ENCODE measurements at places on chromosomes 3 and 15.

GRCh38 chr3:122956693-122957455 is 70.7 kb downstream of the SEMA5B start:
- no peak for DNase-seq

DNA sequence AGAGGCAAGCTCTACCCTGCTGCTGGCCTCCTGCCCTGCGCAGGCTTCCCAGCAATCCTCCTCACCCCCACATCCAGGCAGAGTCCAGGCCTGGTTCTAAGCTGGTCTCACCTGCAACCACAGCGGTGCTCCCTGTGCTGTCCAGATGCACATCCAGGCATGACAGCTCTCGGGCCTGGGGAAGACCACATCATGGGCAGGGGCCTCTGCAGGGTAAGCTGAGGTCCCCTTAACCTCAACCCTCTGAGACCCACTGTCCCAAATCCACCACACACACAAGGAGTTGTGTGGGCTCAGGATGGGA is 10.8 kb downstream of the PLA2G4D start:
- no peak for DNase-seq

DNA sequence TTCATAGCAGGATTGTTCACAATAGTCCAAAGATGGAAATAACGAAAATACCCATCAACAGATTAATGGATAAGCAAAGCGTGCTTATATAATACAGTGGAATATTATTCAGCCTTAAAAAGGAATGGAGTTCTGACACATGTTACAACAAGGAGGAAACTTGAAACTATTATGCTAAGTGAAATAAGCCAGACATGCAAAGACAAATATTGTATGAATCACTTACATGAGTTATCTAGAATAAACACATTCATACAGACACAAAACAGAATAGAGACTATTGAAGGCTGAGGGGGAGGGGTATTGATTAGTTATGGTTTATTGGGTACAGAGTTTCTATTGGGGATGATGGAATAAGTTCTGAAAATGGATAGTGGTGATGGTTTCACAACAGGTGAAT is 438.6 kb downstream of the CADM2 start:
- no peak for DNase-seq

DNA sequence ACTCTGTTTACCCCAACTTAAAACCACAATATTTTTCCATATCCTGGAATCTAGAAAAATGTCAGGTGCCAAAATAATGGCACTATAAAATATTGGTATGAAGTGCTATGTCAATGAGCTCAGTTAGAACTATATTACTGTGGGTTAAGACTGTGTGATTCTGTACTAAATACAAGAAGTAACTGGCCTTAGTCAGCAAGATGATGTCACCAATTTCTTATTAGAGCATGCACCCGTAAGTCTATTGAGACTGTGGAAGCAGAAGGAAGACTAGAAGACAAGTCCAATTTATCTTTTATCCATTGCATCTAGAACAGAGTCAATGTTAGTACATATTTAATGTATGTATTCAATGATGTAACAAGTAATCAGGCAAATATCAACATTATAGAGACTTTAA is 25.0 kb downstream of the LRRC58 start:
- peak; percentile 11 for DNase-seq

DNA sequence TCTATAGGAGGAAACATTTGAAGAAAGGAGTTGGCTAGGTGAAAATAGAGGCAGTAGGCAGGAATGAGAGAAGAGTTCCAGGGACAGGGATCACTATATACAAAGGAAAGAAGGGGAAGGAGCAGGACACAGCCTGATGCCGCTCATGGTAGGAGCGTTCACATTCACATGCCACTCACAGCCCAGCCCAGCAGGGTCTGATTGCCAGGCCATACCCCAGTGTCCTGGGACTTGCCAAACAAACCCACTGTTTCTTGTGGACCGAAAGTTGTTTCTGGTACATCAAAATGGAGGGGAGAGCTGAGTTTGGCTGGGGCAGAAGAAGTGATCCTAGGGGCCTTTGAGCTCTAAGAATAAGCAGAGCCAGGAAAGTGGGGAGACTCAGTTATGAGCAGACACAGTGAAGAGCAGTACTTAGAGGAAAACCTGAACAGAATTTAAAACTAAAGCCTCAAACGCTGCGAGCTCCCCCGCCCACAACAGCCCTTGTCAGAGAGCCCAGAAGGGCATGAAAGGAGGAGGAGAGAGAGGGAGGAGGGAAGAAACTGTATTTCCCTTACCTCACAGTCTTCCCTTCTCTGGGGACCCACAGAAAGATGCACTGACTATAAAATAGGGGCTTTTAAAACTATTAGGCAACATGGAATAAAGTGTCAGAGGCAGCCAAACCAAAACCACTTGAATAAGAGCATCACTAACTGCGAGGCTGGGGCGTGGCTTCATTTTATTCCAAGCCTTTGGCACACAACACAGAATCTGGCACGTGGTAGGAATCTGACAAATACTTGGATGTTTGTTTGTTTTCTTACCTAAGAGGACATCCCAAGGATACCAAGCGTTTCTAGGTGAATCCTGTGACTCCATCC is 129.0 kb downstream of the RPL22L1 start:
- no peak for DNase-seq

DNA sequence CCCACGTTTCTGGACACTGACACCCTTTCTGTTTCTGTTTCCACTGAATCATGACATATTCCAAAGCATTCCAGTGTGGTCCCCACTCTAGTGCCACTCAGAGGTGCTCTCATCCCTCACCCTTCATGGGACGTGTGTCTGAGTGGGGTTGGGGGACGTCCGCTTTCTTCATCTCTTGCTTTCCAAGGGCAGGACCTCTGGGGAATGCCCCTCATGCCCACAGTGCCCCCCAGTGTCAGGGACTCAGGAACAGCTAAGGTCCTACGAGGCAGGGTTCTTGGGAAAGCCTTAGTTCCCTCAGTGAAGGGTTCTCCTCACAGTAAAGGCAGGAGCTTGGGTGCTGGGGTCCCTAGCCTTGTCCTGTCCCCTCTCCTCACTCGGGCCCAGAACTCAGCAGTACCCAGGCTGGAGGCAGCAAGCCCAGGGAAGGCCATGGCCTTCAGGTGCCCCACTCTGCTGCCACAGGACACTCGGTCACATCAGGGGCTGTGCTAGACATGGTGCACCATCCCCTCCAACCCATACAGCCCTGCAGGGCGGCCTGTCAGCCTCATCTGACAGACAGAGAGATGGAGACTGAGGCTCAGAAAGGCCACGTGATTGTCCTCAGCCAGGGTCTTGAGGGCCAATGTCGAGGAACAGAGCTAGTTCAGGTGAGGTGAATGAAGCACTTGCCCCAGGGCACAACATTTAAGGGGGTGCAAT is 261.0 kb downstream of the TLE3 start:
- DNase-seq: no peak

DNA sequence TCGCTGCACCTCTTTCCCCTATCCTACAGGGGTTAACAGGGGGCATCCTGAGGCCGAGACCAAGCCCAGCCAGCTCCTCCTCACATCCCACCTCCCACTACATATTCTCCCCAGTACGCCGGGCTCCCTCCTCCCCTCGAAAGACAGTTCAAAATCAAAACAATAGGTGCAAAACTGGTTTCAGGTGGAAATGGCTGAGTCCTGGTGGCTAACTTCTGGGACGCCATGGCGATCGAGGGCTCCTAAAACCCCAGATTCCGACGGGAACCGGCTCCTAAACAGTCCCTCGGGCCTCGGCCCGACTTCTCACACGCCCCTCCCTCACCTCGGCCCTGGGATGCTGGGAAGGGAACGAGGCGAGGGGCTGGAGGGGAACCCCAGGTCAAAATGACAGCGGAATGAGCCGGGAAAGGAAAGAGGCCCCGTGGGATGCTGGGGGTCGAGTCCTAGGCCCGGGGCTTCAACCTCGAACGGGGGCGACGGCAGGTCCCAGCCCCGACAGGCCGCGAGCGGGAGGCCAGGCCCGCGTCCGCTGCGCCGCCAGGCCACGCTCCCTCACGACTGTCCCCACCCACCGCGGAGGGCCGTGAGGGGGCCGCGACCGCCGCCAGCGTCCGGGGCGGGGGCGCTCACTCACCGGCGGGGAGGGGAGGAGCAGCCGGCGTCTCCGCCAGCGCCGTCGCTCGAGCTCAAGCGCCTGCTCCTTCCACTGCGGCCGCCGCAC is 492 bp downstream of the TMCC1 start:
- DNase-seq: no peak

DNA sequence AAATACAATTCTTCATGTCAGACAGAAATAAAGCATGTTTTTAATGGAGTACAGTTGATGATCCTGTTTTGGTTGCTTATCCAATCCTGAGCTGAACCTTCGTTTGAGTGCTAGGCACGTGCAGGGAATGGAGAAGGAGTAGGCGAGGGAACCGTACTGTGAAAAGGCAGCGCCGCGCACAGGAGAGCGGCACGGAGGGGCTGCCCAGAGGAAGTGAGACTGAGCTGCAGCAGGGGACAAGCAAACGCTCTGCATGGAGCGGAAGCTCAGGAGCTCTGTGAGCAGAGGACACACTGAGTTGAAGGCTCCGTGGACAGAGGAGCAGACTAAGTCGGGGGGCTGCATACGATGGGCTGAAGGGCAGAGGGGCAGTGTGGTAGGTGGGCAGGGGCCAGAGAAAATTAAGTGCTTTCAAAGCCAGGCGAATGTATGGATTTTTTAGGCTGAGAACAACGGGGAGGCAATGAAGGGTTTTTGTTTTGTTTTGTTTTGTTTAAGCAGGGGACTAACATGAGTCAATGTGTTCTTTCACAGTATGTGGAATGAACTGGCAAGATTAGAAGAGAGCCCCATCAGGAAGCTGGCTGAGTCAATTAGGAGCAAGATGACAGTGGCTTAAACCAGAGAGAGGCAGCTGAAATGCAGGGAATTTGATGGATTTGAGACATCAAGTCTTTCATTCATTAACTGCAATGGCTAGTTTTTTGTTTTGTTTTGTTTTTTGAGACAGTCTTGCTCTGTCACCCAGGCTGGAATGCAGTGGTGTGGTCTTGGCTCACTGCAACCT is 23.8 kb upstream of the TM2D3 start:
- DNase-seq: no peak

- DNase-seq: no peak
Measured at GRCh38 chr3:25723802-25724201, 59.1 kb upstream of the TOP2B start.

GRCh38 chr15:63077952-63078351 is 35.4 kb downstream of the TPM1 start:
- DNase-seq: no peak

- peak; percentile 71 for DNase-seq
Measured at GRCh38 chr3:149970716-149971402, at the start of gene PFN2. Gene PFN2 (minus strand): TSS chr3:149970895. CDS start chr3:149970856, 39 bp downstream.
